ENCODE measurements at places on chromosomes 1 and 21.

DNA sequence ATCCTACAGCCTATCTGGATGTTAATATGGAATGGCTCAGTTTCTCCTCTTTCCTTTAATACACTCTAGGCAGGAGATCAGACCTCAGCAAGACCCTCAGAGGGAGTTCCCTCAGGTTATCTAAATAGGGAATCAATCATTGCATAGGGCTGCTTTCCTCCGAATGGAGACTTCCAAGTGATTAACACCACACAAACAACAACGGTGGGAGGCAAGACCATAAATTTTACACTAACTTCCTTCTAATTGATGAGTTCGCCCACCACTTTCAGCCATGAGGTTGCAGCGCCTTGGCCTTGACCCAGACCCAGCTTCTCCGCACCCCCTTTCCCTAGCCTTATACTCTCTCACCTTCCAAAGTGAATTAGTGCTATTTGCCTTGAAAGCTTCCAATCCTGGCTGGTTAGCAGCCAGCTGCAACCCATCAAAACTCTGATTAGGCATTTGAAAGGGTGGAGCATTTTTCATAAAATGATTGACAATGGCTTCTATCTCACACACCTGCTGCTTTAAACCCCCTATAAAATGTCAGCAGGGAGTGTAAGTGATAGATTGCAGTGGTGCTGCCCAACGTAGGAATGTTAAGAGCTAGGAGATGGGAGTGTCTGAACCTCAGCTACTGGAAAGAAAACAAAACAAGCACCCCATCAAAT lies 534.9 kb upstream of the USP24 start:
- no peak for DNase-seq

- no peak for DNase-seq
Measured at GRCh38 chr1:158189624-158190023, 8.9 kb downstream of the CD1D start.

GRCh38 chr1:178918955-178919354 lies 48.1 kb upstream of the ANGPTL1 start:
- DNase-seq: no peak

GRCh38 chr1:112651205-112651604 lies 23.3 kb upstream of the MOV10 start:
- DNase-seq: no peak

- no peak for DNase-seq
Measured at GRCh38 chr1:9836632-9836960, 12.8 kb upstream of the CLSTN1 start.

- DNase-seq: no peak
Measured at GRCh38 chr1:119966020-119966419, 69.7 kb upstream of the ADAM30 start.

DNA sequence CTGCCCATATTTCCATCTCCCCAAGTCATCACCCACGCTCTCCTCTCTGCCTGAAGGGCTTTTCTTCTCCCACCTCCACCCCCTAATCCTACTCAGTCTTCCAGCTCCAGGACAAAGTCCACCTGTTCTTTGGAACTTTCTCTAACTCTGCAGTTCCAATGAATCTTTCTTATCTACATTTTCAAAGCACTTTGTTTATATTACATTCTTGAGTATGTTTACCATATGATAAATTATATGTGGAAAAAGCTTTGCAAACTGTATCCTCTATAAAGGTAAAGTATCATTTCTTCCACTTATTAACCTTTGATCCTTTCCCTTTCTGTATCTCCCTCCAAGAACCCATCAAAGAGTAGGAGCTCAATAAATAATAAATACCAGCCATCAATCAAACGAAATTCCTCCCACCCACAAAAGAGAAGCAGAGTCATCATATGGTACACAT lies 39.7 kb downstream of the TTC13 start:
- no peak for DNase-seq

GRCh38 chr21:32868631-32869454 lies 97.3 kb upstream of the PAXBP1 start:
- no peak for DNase-seq

- DNase-seq: no peak
Measured at GRCh38 chr1:100860397-100860991, 34.1 kb downstream of the EXTL2 start.

DNA sequence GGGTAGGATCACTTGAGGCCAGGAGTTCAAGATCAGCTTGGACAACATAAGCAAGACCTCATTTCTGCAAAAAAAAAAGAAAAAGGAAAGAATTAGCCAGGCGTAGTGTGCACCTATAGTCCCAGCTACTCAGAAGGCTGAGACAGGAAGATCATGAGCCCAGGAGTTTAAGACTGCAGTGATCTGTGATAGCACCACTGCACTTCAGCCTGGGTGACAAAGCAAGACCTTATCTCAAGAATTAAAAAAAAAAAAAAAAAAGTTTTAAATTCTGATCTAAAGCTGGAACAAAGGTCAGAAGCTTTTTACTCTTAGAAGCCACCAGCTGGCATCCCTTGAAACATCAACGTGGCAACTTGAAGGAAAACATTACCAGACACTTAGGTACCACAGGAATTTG lies 45.3 kb downstream of the HENMT1 start:
- DNase-seq: no peak

DNA sequence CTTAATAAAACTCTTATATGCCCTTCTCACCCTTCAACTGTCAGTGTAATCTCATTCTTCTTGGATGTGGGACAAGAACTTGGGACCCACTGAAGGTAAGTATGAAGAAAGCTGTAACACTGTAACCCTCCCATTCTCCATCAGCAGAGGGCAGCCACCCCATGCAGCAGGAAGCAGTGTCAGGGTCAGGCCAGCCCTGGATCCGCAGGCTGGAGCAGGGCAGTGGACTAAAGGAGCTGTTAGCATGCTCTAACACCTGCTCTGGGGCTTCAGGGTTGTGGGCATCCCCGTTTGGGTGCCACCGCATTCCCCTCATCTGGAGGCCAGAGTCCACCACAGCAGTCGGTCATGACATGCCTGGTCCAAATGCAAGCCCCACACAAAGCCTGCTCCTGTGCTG lies 156.5 kb downstream of the HIVEP3 start:
- no peak for DNase-seq

GRCh38 chr1:160806784-160807183 lies 10.8 kb downstream of the LY9 start:
- DNase-seq: no peak

DNA sequence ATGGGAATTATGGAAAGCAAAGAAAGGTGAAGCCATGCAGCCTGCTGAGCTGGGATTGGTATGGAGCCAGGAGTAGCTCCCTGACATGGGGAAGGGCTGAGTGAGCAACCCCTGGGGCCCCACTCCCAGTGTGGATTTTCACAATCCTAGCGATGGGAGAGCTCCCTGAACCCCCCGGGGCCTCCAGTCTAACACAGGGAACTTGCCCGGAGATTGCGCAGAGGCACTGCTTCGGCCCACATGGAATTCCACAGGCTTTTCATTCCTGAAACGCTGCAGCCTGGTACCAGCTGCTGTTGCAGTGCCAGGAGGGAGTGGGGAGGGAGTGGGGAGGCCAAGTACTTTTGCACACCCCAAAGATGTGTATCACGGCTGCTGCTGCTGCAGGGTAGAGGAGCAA lies 110.4 kb upstream of the C21orf91 start:
- no peak for DNase-seq

- DNase-seq: no peak
Measured at GRCh38 chr21:19011451-19011850, 607.9 kb upstream of the TMPRSS15 start.

- DNase-seq: no peak
Measured at GRCh38 chr21:15367061-15367626, 302.3 kb upstream of the NRIP1 start.

DNA sequence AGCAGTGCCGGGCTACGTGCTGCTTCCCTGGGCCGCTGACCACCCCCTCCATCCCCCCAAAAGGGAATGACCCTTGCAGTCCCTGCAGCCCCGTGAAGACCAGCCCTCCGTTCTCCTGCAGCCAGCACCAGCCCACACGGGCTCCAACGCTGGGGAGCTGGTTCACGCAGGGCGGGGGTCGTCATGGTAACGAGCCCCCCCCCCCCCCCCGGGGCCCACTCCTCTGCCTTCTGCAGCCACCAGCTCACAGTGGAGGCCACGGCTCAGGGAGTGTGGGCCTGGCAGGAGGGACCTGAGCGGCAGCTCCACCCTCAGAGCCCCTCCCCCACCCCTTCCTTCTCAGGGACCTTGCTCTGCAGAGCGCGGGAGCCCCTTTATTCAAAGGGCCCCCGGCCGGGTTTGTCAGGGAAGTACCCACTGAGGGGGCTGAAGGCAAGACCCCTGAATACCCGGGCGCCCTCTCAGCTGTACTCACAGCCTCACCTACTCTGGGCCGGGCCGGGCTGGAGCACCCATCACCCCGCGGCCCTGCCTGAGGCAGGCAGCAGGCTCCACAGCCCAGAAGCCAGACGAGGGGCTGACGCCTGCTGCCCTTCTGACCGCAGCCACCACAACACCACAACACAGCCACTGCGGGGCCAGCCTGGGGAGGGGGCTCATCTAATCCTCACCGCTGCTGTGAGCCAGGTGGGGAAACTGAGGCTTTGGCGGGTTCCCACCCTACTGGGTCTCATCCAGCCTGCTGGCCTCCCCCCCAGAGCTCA lies 12.6 kb downstream of the MEGF6 start:
- DNase-seq: no peak

DNA sequence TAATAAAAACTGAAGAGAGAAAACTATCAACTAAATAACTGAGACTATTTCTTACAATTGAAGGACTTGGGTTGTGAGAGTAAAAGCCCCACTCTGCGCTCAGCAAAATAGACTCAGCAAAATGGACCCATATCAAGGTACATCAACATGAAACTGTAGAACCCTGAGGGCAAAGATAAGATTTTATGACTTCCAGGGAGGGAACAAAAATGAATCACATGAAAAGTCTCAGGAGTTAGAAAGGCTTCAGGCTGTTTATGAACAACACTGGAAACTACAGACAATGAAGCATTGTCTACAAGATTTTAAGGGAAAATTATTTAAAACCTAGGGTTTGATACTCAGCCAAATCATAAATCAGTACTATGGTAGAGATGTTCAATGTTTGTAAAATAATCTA lies 434.3 kb downstream of the PTPRC start:
- DNase-seq: no peak

- DNase-seq: no peak
Measured at GRCh38 chr1:203549309-203549708, 55.4 kb downstream of the OPTC start.

DNA sequence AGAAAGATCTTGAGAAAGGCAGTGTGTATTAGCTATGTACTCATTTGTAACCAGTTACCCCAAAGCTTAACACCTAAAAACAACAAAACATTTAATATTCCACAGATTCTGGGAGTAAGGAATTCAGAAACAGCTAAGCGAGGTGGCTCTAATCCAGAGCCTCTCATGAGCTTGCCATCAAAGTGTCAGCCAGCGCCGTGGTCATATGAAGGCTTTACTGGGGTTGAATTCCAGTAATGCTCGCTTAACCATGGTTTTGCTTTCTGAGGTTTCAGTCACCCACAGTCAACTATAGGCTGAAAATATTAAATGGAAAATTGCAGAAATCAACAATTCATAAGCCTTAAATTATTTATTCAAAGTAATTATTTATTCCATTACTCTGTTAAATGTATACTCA lies 101.8 kb downstream of the CLIC6 start:
- no peak for DNase-seq

GRCh38 chr1:46535063-46535462 lies 16.4 kb downstream of the KNCN start:
- no peak for DNase-seq

DNA sequence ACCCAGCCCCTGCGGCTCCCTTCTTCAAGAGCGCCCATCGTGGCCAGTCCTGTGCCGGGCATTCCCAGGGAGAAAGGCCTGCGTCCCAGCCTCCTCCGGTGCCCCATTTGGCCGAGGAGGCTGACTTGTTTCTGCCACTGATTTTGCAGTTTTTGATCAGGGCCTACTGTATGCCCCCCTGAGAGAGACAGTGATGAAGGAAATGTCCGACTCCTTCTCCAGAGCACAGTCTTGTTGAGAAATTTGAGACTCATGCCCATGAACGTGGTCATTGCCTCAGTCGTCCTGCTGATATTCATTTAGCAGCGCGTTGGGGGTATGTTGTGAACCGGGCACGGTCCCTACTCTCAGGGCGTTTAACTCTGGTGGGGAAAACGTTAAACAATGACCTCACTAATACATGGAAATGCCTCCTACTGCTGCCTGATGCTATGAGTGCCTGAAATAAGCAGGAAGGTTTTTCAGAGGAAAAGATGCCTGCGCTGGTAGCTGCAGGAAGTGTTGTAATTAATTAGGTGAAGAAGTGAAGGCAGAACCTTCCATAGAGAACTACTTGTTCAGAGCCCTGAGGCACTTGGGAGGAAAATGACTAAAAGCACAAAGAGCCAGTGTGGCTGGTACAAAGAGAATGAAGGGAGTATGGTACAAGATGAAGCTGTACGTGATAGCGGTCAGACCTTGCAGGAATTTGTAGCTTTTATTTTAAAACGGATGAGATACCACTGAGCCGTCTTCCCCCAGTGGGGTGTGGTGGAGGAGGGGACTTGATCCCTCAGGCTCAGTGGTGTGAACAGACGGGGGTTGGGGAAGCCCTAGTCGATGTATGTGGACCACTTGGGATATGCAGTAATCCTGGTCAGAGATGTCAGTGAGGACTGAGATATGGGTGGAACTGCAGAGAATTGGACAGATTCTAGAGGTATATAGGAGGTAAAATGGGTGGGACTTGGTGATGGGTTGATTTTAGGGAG lies 730 bp downstream of the ZCCHC17 start:
- no peak for DNase-seq

GRCh38 chr1:188429386-188429785 lies 1600.6 kb downstream of the PLA2G4A start:
- DNase-seq: no peak

DNA sequence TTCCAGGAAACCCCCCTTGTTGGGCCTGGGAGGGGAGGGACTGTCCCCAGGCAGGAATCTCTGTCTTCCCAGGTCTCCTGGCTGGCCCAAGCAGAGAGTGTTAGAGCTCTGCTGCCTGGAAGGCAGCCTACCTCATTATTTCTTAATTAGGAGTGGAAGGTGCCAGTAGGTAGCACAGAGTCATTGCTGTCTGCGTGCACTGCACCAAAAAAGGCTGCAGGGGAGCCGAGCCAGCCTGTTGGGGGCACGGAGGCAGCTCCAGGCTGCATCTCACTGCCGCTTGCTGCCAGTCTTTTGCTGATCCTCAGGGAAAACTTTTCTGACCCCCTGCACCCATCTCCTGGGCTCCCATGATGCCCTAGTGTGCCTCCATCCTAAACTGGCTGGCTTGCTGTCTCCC lies 58.1 kb downstream of the LRRN2 start:
- DNase-seq: no peak

DNA sequence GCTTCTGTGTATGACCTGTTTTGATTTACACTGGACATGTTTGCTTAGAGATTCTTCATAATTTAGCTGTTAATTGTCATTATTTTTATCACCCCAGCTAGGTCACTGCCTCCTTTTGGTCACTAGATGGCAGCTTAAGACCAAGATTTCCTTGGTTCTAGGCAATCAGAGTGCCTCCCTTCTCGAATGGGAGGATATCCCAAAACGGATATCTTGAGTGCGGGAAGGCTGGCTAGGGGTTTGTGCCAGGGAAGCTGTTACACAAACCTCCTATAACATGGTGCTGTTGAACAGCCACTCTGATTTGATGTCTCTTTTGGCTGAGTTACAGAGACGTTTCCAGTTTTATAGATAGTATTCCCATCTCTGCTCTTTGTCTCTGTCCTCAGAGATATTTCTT lies 283.5 kb downstream of the S1PR1 start:
- DNase-seq: peak; percentile 3

All from smooth muscle cell of the brain vasculature (primary cell).